ENCODE measurements at places on chromosomes 13 and 19. TPM values are rescaled to one million over a fixed set of nuclear protein-coding genes. Genes with fewer than 3 reads are reported as not detected.

GRCh38 chr19:23788411-23788810, 29.7 kb upstream of the ZNF681 start:
- H3K36me3 ChIP-seq = no peaks in the 10 kb centered on the region
- no peaks in the 10 kb centered on the region for H3K27me3 ChIP-seq
- H3K4me3 ChIP-seq = no peak overlapping the region

DNA sequence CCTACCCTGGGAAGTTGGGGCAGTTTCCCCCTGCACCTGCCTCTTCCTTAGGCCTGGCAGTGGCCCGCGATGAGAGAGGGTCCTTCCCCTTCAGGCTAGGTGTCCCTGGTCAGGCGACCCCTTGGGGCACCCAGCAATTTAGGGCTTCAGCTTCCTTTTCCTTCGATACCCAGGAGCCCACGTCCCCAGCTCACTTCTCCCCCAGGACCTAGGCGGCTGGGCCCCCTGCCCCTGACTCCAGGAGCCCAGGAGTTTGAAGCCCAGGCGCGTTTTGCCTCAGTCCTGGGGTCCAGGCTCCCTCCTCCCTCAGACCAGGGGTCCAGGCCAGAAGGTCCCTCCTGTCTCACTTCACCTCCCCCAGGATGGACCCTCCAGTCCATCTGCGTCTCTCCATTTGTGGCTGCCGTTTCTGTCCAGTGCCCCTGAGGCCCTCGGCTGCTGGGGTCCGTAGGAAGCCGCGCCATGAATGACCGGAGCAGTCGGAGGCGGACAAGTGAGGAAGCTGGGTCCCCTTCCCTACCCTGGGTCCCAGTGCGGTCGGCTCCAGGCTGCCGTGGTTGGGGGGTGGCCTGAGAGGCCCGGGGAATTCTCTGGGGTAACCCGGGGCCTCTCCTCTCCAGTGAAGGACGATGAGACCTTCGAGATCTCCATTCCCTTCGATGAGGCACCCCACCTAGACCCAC, 714 bp downstream of the CCDC106 start:
- DNase-seq = peak; percentile 34
- peaks cover 7% of the 10 kb centered on the region for H3K36me3 ChIP-seq
- H3K4me3 ChIP-seq = no peak overlapping the region
- H3K4me1 ChIP-seq = peaks cover 37% of the 10 kb centered on the region
- no peaks in the 10 kb centered on the region for H3K27me3 ChIP-seq

DNA sequence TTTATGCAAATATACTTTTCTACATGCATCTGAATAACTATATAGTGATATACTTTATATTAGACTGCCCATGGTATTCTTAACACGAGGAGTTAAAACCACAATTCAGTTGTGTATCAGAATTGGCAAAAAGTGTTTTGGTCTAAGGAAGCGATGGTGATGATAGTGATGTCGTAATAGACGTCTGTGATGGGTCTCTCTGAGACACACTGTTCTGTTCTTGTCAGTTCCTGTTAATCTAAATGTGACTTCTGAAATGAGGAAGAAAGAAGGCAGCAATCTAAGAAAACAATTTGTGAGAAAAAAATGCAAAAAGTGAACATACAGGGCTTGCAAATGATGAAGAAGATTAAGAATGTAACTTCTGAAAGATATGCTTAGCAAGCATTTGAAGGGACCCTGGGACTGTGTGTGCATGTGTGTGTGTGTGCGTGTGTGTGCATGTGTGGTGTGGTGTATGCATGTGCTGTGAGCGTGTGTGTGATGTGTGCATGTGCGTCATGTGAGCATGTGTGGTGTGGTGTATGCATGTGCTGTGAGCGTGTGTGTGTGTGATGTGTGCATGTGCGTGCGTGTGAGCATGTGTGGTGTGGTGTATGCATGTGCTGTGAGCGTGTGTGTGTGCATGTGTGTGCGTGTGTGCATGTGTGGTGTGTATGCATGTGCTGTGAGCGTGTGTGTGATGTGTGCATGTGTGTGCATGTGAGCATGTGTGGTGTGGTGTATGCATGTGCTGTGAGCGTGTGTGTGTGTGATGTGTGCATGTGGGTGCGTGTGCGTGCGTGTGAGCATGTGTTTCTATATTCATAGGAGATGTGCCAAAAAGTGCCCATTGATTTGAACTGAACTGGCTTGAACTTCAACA, 131.8 kb downstream of the IRS2 start:
- H3K36me3 ChIP-seq = no peaks in the 10 kb centered on the region
- H3K4me3 ChIP-seq = no peak overlapping the region
- DNase-seq = no peak
- no peak overlapping the region for H3K27ac ChIP-seq
- H3K27me3 ChIP-seq = no peaks in the 10 kb centered on the region

GRCh38 chr19:572743-573518, 535 bp downstream of the BSG start:
- H3K36me3 ChIP-seq = no peaks in the 10 kb centered on the region
- peak overlapping the region; percentile 70 for H3K27ac ChIP-seq
- no peak for DNase-seq
- no peaks in the 10 kb centered on the region for H3K27me3 ChIP-seq

DNA sequence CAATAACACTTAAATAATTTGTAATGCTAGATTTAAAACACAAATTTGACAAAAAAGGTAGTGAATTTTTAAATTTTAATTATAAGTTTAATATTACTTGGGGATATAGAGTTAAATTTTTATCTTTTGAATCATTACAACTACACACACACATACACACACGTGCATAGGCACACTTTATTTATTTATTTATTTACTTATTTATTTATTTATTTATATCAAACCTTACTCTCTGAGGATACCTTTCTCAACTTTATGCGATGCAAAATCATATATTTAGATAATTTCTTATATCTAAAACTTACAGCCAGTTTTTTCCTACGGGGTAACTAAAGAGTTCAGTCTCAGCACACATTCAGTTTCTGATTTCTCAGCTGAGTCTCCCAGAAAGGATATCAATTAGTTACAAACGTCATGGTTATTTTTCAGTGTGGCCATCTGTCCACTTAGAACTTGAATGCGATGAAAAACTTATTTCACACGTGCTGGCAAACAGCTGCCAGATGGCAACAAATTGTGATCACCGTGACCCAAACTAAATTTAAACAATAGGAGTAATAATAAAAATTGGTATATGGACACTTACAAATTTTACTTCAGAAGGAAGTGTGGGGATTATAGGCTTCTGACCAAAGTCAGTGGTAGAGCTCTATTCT, 683.1 kb upstream of the PRR20A start:
- H3K4me1 ChIP-seq = no peaks in the 10 kb centered on the region
- no peak overlapping the region for H3K4me3 ChIP-seq
- no peak overlapping the region for H3K27ac ChIP-seq
- no peaks in the 10 kb centered on the region for H3K36me3 ChIP-seq
- H3K27me3 ChIP-seq = no peaks in the 10 kb centered on the region

DNA sequence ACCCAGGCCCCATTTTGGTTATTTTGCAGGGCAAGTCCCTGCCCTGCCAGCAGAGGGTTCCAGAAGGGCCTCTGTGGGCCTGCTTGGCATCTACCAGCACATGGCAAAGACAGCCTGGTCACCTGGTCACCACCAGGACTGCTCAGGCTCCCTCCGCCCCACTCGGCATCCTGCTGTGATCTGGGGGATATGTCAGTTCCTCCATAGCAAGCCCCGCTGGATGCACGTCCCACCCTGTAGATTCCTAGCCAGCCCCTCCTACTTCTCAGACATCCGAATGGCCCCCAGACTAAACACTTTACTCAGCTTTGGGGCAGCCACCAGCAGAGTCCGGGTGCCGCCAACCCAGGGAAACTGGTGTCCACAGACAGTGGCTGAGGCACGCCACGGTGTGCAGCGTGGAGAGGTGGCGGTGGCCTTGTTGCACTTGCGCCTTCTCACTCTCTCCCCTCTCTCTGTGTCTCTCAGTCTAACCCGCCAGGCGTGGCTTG, 31.8 kb upstream of the USE1 start:
- no peak for DNase-seq
- peaks cover 22% of the 10 kb centered on the region for H3K4me1 ChIP-seq
- H3K27me3 ChIP-seq = no peaks in the 10 kb centered on the region
- H3K4me3 ChIP-seq = peak overlapping the region; percentile 43
- H3K36me3 ChIP-seq = peaks cover 21% of the 10 kb centered on the region
- H3K27ac ChIP-seq = peak overlapping the region; percentile 58

GRCh38 chr19:12996406-12997094, 1.3 kb downstream of the NFIX start:
- H3K27ac ChIP-seq = no peak overlapping the region
- DNase-seq = no peak
- H3K36me3 ChIP-seq = no peaks in the 10 kb centered on the region
- no peaks in the 10 kb centered on the region for H3K27me3 ChIP-seq
- H3K4me1 ChIP-seq = peaks cover 5% of the 10 kb centered on the region
- no peak overlapping the region for H3K4me3 ChIP-seq

DNA sequence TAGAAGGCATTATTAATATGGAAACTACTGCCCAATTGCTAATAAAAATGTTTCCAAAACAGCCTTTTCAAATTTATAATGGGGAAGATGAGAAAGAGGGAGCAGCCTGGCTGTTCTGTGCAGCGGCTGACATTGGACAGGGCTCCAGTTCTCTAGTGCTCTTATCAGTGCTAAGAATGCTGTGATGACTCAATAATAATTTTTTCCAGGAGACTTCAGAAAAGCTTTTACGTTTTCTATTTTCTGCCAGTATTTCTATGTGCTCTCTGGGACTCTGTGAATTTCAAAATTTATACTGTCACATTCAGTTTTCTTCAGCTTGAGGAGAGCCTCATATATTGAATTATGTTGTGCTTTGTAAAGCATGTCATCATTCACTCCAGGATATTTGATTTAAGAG, 209.6 kb downstream of the VWA8 start:
- DNase-seq = no peak
- H3K4me3 ChIP-seq = no peak overlapping the region
- H3K27me3 ChIP-seq = no peaks in the 10 kb centered on the region

DNA sequence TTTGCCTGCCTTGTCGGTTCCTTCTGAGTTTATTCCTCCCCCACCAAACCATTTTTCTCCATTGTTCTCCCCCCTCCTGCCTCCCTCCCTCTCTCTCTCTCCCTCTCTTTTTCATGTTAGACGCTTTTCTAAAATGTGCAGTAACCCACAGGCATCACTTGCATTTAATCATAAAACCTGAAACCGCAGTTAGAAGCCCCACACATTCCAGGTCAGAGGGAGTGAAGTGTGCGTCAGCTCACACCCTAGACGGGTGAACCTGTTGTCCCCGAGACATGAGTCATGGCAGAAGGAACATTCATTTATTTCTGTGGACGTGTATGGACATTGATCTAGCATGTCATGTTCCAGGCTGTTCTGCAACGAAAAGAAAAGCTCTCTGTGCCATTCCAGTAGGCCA, 19.9 kb downstream of the ONECUT3 start:
- H3K4me3 ChIP-seq = no peak overlapping the region
- no peaks in the 10 kb centered on the region for H3K4me1 ChIP-seq
- DNase-seq = no peak
- H3K36me3 ChIP-seq = no peaks in the 10 kb centered on the region
- H3K27ac ChIP-seq = no peak overlapping the region

GRCh38 chr19:54418930-54419800, 3.9 kb downstream of the TTYH1 start:
- no peak overlapping the region for H3K27ac ChIP-seq
- no peak for DNase-seq
- no peak overlapping the region for H3K4me3 ChIP-seq

The CYP2A6 gene
- polyA plus RNA-seq = not detected

The TICAM1 gene
- 18.1 TPM for polyA plus RNA-seq

The PSG7 gene
- not detected for polyA plus RNA-seq

The PDX1 gene
- polyA plus RNA-seq = not detected

The ZNF730 gene
- not detected for polyA plus RNA-seq

The ANGPTL4 gene
- not detected for polyA plus RNA-seq

The TDRD3 gene
- 8.4 TPM for polyA plus RNA-seq

The ZNF665 gene
- 6.6 TPM for polyA plus RNA-seq

The LYPD3 gene
- polyA plus RNA-seq = 4.4 TPM
